ENCODE measurements at places on chromosomes 16 and 17.

DNA sequence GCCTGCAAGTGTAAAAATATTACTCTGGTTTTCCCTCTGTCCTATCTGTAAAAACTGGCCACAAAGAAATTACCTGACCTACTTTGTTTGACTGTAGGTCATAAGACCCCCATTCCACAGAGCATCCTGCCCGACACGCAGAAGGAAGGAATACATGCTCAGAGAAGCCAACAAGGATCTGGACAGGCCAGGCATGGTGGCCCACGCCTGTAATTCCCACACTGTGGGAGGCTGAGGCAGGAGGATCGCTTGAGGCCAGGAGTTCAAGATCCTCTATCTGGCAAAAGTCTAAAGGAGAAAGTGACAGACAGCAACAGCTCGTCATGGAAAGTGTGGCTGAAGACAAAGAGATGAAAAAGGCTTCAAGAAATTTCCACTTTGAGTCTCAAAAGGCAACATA lies 78.2 kb upstream of the RNU2-1 start:
- no peak for DNase-seq

- no peak for DNase-seq
Measured at GRCh38 chr17:19718041-19718612, 1.7 kb upstream of the SLC47A2 start.

DNA sequence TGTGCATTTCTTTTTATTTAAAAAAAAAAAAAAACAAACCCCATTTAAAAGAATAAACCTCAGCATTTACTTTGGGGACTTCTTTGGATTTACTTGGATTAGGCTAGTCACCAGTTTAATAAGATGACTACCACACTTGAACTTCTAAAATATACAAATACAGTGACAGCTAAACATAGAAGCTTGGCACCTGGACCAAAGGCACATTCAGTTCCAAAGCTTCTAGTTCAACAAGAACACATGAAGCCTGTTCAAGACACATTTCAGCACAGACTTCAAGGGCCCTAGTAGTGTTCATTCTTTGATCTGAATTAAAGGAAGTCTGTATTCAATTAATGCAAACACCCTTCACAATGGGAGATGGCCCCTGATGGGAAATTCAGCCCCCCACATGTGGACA lies 11.6 kb upstream of the ROGDI start:
- DNase-seq, result no peak

- no peak for DNase-seq
Measured at GRCh38 chr17:36839256-36839655, 98.0 kb upstream of the LHX1 start.

DNA sequence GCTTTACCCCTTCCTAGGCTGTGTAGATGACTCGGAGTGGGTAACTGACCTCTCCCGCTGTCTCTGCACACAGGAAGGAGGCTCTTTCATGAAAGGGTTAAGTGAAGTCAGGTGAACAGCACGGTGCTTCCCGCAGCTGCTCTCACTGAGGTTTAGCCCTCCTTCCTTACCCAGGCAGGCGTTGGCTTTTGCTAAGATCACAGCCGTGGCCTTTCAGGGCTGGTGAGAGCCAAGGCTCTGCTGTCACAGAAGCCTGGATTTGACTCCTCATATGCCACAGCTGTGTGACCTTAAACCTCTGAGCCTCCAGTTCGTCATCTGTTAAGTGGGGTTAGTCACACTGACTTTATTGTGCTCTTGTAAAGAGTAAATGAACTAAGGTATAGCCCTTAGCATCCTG lies 90.9 kb upstream of the PLCG2 start:
- DNase-seq, result no peak

GRCh38 chr17:13690806-13691205 lies 89.1 kb upstream of the HS3ST3A1 start:
- DNase-seq, result no peak

GRCh38 chr16:48575471-48576050 lies 34.4 kb downstream of the N4BP1 start:
- no peak for DNase-seq

GRCh38 chr16:15451098-15451731 lies 16.8 kb downstream of the BMERB1 start:
- DNase-seq, result no peak

DNA sequence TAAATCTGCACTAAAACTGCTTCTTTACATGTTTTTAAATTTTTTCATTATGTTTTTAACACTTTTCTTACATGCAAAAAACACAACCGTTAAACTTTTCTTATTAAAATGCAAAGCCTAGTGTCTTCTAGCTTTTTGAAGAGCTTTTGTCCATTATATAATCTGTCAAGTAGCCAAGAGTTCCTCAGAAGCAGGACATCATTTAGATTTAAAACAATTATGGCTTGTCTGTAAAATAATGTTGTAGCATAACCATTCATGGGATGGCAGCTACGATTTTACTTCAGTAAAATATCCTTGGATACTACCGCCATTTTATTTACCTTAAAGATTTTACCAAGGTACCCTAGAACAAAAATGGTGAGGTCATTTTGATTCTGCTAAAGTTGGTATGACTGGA lies 2.8 kb downstream of the OMG start:
- no peak for DNase-seq

- no peak for DNase-seq
Measured at GRCh38 chr17:45660474-45660873, 123.6 kb upstream of the CRHR1 start.
